ENCODE measurements at places on chromosomes 3 and 15. TPM values are rescaled to one million over a fixed set of nuclear protein-coding genes. Genes with fewer than 3 reads are reported as not detected.

DNA sequence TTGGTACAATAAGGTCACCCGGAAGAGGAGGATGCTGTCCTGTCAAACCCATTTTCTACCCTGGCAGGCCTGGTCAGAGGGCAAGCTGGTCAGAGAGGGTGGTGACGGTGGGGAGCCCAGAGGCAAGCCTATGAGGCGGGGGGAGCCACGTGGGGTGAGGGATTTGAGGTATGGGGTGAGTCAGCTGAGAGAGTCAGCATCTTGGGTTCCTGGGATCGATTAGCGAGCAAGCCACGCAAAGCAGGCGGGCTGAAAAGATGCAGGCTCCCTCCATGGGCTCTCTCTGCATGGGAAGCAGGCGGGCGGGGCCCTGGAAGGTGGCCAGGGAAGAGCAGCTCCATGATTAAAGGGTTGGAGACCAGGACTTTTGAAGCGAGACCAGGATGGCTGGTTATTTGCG is 48.1 kb downstream of the MAGEF1 start:
- H3K4me1 ChIP-seq: peaks cover 10% of the 10 kb centered on the region
- no peak overlapping the region for H3K4me3 ChIP-seq
- DNase-seq: no peak
- no peak overlapping the region for H3K27ac ChIP-seq

DNA sequence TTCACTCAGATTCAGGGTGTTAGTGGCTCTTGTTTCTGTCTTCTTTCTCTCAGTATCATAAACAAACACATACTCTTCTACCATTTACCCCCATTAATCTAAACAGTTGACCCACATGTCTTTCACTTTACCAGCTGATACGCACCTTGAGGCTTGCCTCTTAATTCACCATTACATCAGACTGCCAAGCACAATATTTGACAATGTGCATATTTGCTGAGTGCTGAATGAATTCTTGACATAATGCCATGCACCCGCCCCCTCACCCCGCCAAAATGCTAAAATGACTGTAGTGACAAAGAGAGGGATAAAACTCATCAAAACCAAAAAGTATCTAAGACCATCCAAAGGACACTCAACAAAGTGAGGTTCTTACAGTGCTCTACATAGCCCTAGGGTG is 57.4 kb downstream of the NGLY1 start:
- no peak for DNase-seq
- no peaks in the 10 kb centered on the region for H3K27me3 ChIP-seq
- 0 out of 2 replicates have a peak, but pooled peaks cover 3% of the 10 kb centered on the region for H3K4me1 ChIP-seq
- no peaks in the 10 kb centered on the region for H3K36me3 ChIP-seq

GRCh38 chr3:69753179-69753775 is 14.0 kb downstream of the MITF start:
- no peaks in the 10 kb centered on the region for H3K36me3 ChIP-seq
- H3K27ac ChIP-seq: no peak overlapping the region
- no peaks in the 10 kb centered on the region for H3K4me1 ChIP-seq
- H3K27me3 ChIP-seq: no peaks in the 10 kb centered on the region
- H3K4me3 ChIP-seq: no peak overlapping the region

- no peak overlapping the region for H3K27ac ChIP-seq
- no peaks in the 10 kb centered on the region for H3K36me3 ChIP-seq
- H3K4me1 ChIP-seq: no peaks in the 10 kb centered on the region
- H3K27me3 ChIP-seq: no peaks in the 10 kb centered on the region
Observed at GRCh38 chr15:86231864-86232721, 152.4 kb downstream of the AGBL1 start.

DNA sequence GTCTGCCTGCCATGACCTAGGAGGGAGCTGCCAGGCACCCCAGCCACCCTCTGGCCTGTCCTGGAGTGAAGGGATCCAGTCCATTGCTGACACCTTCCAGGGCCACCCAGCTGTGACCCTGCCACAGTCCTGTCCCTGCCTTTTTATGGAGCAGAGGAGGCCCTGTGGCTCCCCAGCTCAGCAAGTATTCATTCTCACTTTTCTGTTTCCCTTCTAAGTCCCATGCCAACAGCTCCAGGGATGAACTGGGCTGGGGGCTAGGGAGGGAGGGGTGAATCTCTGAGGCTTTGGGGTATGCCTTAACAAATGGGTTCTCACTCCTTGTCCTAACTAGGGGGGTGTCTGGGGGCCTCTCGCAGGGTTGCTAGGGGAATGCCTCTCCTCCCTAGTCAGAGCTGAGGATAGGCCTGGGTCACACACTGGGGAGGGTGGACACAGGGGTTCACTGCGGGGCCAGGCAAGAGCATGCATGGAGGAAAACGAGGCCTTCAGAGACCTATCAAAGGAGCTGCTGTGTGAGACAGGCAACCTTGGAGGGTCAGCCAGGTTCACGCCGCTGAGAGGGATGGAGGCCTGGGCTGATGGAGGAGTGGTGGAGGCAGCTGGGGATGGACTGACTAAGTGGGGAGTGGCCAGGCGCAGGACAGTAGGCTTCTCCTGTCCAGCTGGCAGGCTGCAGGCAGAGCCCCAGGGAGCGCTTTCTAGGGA is 31.8 kb downstream of the EPHB3 start:
- no peak overlapping the region for H3K27ac ChIP-seq
- DNase-seq: no peak
- H3K4me1 ChIP-seq: no peaks in the 10 kb centered on the region
- no peaks in the 10 kb centered on the region for H3K27me3 ChIP-seq
- no peaks in the 10 kb centered on the region for H3K36me3 ChIP-seq

DNA sequence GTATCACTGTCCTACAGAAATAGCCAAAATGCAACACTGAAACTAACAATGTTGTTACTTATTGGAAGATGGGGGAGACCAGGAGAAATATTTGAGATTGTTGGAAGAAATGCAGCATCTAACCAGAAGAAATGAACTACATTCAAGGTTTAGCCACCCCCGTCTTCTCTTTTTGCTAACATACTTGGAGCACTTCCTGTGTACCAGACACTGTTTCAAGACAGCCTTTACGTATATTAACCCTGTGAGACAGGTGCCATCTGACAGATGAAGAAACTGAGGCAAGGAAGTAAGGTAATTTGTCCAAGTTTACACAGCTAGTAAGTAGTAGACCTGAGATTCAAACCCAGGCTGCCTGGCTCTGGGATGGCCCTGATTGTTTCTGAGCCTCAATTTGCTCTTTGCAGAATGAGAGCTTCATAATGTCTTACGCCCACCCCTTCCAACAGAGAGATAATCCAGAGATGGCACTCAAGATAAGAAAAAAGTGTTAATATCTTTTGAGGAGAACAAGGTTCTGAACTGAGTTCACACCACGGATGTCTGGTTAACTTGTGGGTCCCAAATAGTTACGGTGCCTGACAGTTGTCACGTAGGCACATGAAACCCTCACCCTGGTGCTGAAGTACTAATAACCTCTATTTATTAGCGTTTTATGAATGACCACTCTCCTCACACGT is 26.1 kb downstream of the RASGRP1 start:
- H3K4me1 ChIP-seq: no peaks in the 10 kb centered on the region
- no peak overlapping the region for H3K4me3 ChIP-seq
- no peaks in the 10 kb centered on the region for H3K36me3 ChIP-seq
- H3K27ac ChIP-seq: no peak overlapping the region
- DNase-seq: no peak

DNA sequence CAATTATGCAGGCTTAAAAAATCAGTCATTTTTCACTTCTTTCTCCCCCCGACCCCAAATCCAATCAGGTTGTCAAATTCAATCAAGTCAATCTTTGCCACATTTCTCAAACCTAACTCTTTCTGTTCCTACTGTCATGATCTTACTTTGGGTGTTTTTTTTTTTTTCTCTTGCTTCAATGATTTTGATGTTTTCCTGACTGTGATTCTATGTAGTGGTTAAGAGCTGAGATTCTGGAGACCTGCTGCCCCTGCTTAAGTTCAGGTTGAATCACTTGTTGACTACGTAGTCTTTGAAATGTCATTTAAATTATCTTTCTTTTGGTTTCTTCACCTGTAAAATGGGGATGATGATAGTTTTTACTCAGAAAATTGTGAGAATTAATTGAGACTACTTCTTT is 117.5 kb downstream of the TPRG1 start:
- H3K4me3 ChIP-seq: no peak overlapping the region
- no peak overlapping the region for H3K27ac ChIP-seq
- H3K27me3 ChIP-seq: no peaks in the 10 kb centered on the region
- no peaks in the 10 kb centered on the region for H3K4me1 ChIP-seq
- no peak for DNase-seq

GRCh38 chr3:22585911-22586310 is 617.2 kb upstream of the UBE2E2 start:
- H3K27me3 ChIP-seq: no peaks in the 10 kb centered on the region
- H3K27ac ChIP-seq: no peak overlapping the region
- no peak overlapping the region for H3K4me3 ChIP-seq
- no peaks in the 10 kb centered on the region for H3K36me3 ChIP-seq
- H3K4me1 ChIP-seq: peaks cover 5% of the 10 kb centered on the region

DNA sequence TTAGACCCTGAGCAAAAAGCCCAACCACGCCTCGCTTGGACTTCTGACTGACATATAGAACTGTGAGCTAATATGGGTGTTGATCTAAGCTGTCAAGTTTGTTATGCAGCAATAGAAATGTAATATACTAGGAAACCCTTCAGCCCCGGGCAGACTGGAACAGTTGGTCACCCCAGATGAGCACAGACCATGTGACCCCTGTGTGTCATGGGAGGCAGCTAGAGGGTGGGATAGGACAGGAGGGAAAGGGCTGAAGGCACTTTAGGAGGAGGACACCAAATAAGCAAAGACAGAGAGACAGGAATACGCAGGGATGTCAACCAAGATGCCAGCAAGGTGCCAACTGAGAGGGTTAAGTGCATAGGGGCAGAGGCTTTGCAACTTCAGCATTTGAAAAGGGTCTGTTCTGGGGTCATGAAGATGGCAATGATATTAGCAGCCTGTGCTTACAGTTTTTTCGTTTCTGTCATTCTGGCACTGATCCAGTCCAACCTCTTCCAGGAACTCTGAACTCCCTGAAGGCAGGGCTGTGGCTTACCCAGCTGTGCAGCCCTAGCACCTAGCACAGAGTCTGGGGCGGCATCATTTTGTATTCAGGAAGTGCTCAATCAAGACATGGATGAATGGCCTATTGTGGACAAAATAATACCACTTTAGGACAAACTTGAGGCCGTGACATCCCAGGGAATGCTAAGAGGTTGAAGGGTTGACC is 51.4 kb downstream of the HES1 start:
- no peak overlapping the region for H3K4me3 ChIP-seq
- H3K36me3 ChIP-seq: no peaks in the 10 kb centered on the region
- H3K4me1 ChIP-seq: no peaks in the 10 kb centered on the region

DNA sequence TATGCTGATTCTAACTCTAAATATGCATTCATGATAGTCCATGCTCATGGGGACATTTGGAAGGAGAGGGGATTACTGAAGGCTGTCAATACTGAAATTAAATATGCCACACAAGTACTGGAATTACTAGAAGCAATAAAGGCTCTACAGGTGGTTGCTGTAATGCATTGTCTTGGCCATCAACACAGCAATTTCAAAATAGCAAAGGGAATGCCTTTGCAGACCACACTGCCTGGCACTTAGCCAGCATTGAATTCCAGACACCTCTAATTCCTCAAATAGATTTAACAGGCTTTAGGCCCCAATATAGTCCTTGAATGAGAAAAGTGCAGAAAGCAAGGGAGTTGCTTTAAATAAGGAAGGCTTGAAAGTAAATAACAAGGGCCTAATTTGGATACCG is 115.8 kb upstream of the PLCL2 start:
- H3K4me3 ChIP-seq: no peak overlapping the region
- no peak for DNase-seq
- H3K27me3 ChIP-seq: no peaks in the 10 kb centered on the region
- no peaks in the 10 kb centered on the region for H3K36me3 ChIP-seq

GRCh38 chr3:140529096-140529495 is 148.8 kb upstream of the TRIM42 start:
- H3K27ac ChIP-seq: no peak overlapping the region
- H3K4me1 ChIP-seq: peaks cover 8% of the 10 kb centered on the region
- DNase-seq: peak; percentile 48
- no peaks in the 10 kb centered on the region for H3K36me3 ChIP-seq
- no peak overlapping the region for H3K4me3 ChIP-seq

- H3K27ac ChIP-seq: no peak overlapping the region
- H3K4me1 ChIP-seq: no peaks in the 10 kb centered on the region
- no peak overlapping the region for H3K4me3 ChIP-seq
- H3K36me3 ChIP-seq: no peaks in the 10 kb centered on the region
- no peaks in the 10 kb centered on the region for H3K27me3 ChIP-seq
Observed at GRCh38 chr3:107531917-107532469, 9.2 kb downstream of the BBX start.

GRCh38 chr3:14118400-14119381 is 6.0 kb downstream of the CHCHD4 start:
- no peak overlapping the region for H3K4me3 ChIP-seq
- H3K4me1 ChIP-seq: peaks cover 11% of the 10 kb centered on the region
- no peaks in the 10 kb centered on the region for H3K27me3 ChIP-seq
- no peak for DNase-seq

GRCh38 chr3:103210583-103210982 is 775.8 kb downstream of the ZPLD1 start:
- no peaks in the 10 kb centered on the region for H3K27me3 ChIP-seq
- DNase-seq: no peak
- no peak overlapping the region for H3K27ac ChIP-seq
- no peaks in the 10 kb centered on the region for H3K36me3 ChIP-seq
- no peak overlapping the region for H3K4me3 ChIP-seq

DNA sequence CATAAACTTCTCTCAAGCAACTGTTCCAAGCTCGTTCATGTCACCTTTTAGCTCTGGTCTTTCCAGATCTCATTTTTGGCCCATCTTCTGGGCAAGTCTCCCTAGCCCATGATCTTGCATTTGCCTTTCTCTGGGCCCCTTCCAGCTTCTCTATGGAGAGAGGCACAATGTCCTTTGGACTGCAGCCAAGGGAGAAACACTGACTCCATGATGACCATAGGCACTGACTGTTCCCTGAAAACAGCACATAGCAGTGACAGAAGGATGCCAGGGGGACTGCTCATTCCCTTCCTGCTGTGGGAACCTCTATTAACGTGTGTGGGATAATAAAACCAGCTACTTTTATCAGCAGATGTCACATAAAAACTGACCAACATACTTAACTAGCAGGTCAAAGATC is 60.3 kb downstream of the STRIT1 start:
- no peak for DNase-seq
- H3K27ac ChIP-seq: no peak overlapping the region
- no peak overlapping the region for H3K4me3 ChIP-seq
- H3K4me1 ChIP-seq: no peaks in the 10 kb centered on the region
- H3K36me3 ChIP-seq: no peaks in the 10 kb centered on the region

- peak overlapping the region; percentile 88 for H3K27ac ChIP-seq
- no peaks in the 10 kb centered on the region for H3K27me3 ChIP-seq
- no peaks in the 10 kb centered on the region for H3K36me3 ChIP-seq
- no peak for DNase-seq
Observed at GRCh38 chr15:52178765-52179164, 12.4 kb downstream of the GNB5 start.

DNA sequence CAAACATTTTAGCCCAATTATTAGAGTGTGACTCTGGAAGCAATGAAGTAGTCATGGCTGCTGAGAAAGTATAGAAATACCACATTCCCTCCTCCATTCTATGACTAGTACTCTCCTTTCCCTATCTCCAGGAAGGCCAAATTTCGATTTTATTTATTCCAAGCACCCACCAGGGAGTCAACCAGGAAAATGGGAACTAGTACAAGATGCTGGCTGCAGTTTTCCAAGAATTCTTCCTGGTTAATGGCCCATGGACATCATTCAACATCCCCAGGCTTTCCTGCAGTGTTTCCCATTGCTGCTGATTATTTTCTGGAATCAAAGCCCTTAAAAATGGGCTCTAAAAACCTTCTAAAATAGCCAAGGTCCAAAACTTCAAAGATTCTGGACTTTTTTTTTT is 247.9 kb upstream of the STT3B start:
- H3K27ac ChIP-seq: no peak overlapping the region
- peaks cover 45% of the 10 kb centered on the region for H3K4me1 ChIP-seq
- H3K4me3 ChIP-seq: no peak overlapping the region

PSMD6 gene
- 96.6 TPM for total RNA-seq

CTXN2 gene
- not detected for total RNA-seq

SST gene
- not detected for total RNA-seq

MAGI1 gene
- total RNA-seq: 63.6 TPM

SNTN gene
- not detected for total RNA-seq

SLC27A2 gene
- 31.2 TPM for total RNA-seq
